Fibroblast of skin of left biceps (primary cell): ENCODE measurements at places on chromosomes 3 and 15.

DNA sequence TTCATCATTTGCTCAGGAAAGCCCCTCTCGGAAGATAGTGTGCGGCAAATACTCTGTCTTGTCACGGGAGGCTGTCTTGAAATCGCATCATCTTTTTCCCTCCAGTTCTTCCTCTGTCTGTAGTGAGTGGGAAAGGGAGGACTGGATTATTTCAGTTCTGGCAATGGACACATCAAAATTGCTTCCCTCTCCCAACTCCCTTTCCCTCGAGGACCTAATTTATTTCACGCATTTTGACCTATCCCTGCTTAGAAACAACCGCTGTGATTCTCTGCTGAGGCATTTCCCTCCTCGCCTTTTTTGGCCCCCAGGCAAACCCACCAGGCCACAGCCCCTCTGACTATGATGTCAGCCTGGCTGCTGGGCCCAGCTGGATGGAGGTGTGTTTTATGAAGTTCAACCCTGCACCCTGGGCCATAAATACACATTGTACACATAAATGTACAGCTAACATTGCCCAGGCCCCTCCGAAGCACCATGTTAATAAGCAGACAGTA is 138.7 kb upstream of the LRTM1 start:
- peak; percentile 16 for DNase-seq

DNA sequence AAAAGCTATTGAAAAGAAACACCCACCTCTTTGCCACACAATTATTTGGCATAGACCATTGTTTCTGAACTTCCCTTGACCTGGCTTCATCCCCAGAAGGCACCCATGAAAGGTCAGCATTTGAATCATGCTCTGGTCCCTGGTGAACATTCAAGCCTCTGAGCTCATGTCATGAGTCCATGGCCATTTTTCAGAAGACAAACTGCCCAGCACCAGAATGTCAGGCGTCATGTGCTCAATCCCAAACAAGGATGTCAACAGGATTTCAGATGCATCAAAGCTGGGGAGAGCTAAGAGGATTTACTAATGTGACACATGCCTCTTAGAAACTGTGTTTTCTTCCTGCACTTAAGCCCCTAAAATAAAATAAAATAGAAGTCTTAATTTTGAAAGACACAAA is 41.3 kb downstream of the TMED3 start:
- no peak for DNase-seq

GRCh38 chr3:66386011-66386924 is 114.6 kb downstream of the LRIG1 start:
- DNase-seq = no peak

DNA sequence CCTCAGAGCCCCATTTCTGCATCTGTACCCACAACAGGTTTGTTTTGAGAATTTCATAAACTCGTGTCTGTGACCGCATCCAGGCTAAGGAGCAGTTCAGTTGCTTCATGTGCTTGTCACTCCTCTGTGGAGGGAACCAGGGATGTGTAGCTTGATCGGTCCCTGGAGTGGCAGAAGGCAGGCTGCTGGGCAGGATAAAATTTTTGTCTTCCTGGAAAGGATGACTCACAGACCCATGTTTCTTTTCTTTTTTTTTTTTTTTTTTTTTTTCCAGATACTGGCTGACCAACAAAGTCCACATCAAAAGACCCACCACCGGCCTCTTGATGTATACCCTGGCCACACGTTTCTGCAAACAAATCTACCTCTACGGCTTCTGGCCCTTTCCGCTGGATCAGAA is 70.1 kb downstream of the ST8SIA2 start:
- no peak for DNase-seq

GRCh38 chr15:84633311-84634227 is 20.5 kb downstream of the WDR73 start:
- DNase-seq = peak; percentile 24

DNA sequence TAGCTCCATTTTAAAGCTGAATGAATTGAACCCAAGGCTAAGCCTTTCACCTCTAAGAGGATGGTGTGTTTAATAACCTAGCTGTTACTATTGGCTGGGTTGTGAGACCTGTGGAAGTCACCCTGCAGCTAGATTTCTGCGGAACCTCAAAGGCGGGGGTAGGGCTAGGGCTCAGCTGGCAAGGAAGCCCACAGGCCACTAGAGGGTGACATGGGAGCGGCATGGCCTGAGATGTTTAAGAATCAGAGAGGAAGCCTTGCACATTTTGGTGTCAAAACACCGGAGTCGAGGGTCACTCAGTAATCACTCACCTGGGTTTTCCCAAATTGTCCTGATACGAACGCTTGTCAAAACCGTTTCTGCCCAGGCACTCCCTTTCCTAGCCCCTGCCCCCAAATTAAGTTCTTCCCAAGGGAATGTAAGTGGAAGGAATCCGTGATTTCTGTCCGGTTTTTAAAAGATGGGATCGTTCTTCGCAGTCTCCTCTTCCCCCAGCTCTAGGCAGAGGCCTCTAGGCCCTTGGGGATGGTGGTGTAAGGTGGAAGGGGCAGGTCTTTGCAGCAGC is 3.8 kb upstream of the ACAD9 start:
- no peak for DNase-seq
